ENCODE measurements at places on chromosomes 2 and 18. TPM values are rescaled to one million over a fixed set of nuclear protein-coding genes. Genes with fewer than 3 reads are reported as not detected.

Gene TMEM17
- polyA plus RNA-seq: 6.5 TPM

Gene C2orf69
- polyA plus RNA-seq: 14.6 TPM

Gene MRPL33
- 161 TPM for polyA plus RNA-seq

Gene OBSL1
- 143 TPM for polyA plus RNA-seq

Gene TFPI
- 53.9 TPM for polyA plus RNA-seq

Gene HOXD11
- 57.6 TPM for polyA plus RNA-seq

Gene PREPL
- 167 TPM for polyA plus RNA-seq

Gene DSG3
- polyA plus RNA-seq: not detected

Gene ERBB4
- polyA plus RNA-seq: 44.8 TPM

DNA sequence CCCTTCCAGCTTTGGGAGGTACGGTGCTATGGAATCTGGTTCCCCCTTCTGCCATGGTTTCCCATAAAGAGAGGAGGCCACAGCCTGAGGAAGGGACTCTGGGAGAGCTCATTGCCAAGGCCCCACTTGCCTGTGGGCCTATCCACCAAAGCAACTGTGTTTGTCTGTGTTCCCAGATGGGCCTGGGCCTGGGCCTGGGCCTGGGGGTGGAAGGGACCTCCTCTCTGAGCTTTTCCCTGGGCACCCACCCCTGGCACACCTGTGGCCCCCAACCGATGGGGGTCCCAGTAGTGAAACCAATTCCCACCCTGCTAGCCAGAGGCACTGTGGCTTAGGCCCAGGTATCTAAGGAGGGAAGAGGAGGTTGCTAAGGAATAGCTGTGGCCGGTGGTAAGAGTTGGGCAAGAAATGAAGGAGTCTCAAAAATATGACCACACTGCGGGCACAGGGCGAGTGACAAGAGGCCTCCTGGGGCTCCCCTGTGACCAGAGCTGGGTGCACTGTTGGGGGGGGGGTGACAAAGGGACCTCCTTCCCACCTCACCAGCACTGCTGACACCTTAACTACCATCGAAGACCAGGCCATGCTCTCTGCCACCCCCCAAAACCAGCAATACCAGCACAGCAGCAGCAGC, 4.9 kb upstream of the DUSP2 start:
- DNase-seq: no peak

DNA sequence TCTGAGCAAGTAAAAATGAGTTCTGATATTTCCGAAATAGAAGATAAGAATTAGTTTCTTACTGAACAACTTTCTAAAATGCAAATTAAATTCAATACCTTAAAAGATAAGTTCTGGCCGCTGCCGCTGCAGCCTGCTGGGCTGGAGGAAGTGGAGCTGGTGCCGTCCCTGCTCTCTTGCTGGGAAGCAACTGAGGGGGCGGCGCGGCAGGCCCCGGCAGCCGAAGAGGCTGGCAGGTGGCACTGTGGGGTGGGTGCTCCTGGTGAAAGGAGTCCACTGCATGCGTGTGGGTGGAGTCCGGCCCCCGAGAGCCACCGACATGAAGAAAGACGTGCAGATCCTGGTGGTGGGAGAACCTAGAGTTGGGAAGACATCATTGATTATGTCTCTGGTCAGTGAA, 89.5 kb upstream of the ZNF519 start:
- DNase-seq: no peak

DNA sequence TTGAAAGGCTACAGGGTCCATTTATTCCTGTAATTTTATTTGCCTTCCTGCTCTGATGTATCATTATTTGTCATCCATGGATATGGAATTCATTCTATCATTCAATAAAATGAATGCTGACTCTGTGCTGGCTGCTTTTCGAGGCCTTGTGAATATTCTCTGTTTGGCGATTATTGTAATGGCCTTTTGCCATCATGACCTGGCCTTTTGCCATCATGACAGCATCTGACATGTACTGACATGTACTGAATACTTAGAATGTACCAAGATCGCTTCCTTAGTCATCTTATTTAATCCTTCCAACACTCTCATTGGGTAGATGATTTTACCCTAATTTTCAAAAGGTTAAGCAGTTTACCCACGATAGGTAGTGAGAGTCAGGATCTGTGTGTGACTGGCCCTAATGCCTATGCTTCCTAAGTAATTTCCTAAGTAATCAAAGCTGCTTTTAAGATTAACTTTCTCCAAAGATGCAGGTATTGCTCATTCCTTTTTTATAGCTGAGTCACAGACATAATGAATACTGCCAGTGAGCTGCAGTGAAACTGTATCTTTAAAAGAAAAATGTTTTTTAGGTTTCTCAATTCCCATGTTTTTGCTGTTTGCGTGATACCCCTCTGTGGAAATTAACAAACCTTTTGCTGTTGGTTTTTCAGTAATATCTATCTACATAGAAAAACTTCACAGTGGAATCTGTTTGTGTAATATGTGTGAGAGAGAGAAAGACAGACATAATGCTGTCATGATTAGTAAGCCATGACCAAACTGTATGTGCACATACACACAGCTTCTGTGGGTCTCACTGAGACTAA, 127.8 kb downstream of the CERS6 start:
- no peak for DNase-seq

GRCh38 chr2:131035826-131036231, 57.4 kb downstream of the FAM168B start:
- no peak for DNase-seq

GRCh38 chr2:237269138-237269875, 144.7 kb downstream of the COL6A3 start:
- no peak for DNase-seq

- no peak for DNase-seq
Observed at GRCh38 chr2:36659872-36660312, 36.6 kb upstream of the VIT start.

GRCh38 chr2:200966770-200967169, 3.3 kb upstream of the ORC2 start:
- DNase-seq: no peak

- no peak for DNase-seq
Observed at GRCh38 chr18:79947054-79947755, 4.2 kb downstream of the SLC66A2 start.

DNA sequence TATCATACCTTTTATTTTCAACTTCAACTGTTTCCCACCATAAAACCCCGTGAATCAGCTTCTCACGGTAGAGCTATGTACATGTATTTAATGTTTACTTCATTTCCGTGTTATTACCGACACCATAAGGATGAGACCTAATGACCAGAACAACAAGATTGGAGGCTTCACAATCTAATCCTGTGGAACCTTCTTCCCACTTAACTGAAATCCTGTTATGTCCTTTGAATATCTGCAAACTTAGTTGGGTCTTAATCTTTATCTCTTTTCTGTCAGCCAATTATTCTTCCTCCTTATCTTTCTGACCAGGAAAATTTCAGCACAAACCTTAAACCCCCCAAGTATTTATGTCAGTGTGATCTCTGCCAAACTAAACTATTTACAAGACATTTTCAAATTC, 214.4 kb downstream of the TMX3 start:
- no peak for DNase-seq

DNA sequence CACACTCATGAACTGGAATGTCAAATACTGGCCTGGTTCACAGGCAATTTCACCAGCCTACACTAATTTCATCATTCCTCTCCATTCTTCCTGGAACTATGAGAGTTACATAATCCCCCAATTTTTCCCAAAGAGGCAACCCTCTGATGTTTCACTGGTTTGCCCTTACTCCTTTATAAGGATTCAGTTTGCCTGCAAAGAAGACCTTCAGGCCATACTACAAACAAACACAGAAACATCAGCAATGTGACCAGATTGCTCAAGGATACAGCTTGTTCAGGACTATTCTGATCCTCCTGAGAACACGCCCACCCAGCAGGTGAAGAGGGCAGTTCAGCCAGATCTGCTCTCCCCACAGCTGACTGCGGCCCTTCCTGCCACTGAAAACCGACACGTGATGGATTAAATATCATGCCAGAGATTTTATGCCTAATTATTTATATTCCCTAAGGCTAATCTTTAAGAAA, 215.5 kb downstream of the ETAA1 start:
- no peak for DNase-seq

DNA sequence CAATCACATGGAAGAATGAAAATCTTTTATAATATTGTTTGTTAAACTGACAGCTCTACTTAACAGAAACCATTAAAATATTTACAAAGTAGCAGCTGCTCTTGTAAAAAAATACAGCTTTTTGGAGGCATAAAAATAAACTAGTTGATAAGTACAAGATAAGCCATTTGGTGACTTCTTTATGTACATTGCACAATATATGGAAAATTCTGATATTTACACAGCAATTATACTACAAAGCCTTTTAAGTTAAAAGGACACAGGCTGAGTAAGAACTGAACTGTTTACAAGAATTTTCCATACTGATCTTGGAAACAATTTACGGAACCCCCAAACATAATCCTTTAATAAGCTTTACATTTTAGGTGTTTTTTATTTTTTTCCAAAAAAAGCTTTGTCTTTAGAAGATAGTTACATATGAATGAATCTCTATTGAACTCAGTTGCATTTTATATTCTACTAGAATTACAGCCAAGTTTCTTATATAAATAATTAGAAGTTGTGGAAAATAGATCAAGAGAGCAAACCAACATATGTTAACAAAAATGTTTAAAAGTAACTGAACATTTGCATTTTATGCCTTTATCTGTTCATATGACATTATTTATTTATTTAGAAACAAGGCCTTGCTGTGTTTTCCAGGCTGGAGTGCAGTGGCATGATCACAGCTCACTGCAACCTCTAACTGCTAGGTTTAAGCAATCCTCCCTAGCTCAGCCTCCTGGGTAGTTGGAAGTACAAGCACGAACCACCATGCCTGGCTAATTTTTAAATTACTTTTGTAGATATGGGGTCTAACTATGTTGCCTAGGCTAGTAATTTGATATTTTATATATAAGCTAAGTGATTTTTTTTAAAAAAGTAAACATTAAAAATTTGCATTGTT, 142.5 kb downstream of the OTX1 start:
- no peak for DNase-seq

DNA sequence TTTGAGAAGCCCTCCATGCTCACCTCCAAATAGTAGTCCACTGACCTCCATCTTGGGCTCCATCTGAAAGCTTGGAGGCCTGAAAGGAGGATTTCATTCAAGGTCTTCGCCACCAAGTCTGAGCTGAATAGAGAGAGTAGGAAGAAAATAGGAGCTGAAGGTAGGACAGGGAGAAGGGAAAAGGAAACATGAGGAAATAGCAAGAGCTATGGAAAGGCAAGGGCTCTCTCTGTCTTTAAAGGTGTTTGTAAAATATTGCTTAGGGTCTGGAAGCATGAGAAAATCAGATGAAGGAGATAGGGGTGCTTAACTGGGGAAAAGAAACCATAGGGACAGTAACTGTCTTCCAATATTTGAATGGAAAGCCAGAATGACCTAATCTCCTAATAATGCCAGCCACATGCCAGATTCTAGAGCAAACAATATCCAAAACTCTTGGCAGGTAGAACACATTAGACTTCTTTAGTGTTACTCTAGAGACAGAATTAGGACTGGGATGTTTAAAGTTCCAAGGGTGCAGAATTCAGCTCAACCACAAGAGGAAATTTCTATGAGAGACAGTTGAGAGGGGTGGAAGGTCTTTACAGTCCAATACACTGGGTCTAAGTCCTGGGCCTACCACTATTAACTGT, 67.4 kb downstream of the NAB1 start:
- no peak for DNase-seq

- DNase-seq: no peak
Observed at GRCh38 chr2:30408961-30409387, 38.1 kb upstream of the LCLAT1 start.

- no peak for DNase-seq
Observed at GRCh38 chr2:7976206-7976605, 705.6 kb upstream of the ID2 start.

- DNase-seq: no peak
Observed at GRCh38 chr2:136130045-136130444, 12.1 kb upstream of the CXCR4 start.

All from right renal pelvis (tissue), 4 donors.